Skeletal muscle cell (primary cell): ENCODE measurements at places on chromosomes 12 and 14.

DNA sequence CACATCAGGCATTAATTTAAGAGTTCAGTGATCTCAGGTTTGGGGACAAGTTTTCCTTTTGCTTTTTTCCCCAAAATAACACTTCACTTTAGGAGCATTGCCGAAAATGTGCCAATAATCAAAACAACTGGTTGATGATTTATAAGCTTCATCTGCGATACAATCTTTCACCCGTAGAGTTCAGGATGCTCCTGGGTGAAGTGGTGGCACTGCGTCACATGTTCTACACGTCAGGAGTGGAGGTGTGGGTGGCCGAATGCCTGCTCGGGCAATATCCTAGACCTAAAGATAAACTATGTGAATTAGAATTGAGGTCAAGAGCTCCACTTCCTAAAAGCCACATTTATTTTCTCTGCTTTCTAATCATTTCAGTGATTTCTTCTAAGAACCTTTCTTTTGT lies 70.9 kb upstream of the DICER1 start:
- no peak for DNase-seq

DNA sequence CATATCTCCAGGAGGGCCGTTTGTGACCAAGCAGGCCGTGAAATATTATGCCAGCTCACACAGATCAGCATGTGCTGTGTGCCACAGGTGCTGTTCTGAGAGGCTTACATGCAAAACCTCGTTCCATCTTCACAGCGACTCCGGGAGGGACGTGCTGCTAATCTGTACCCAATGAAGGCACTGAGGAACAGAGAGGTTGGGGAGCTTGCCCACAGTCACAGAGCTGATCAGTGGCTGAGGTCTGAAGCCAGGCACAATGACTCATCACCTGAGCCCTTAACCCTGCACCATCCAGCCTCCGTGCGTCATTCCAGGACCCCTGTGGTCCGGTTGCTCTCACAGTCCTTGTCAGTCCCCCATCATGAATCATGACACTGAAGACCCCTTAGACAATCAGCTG lies 66.7 kb downstream of the SLC6A12 start:
- no peak for DNase-seq

- DNase-seq, result no peak
These were observed 6.6 kb downstream of the PLEKHG6 start for GRCh38 chr12:6316921-6317692.

GRCh38 chr14:79627058-79627457 lies 584.2 kb downstream of the DIO2 start:
- no peak for DNase-seq

- no peak for DNase-seq
These were observed 175.8 kb downstream of the MSRB3 start for GRCh38 chr12:65454115-65454787.

DNA sequence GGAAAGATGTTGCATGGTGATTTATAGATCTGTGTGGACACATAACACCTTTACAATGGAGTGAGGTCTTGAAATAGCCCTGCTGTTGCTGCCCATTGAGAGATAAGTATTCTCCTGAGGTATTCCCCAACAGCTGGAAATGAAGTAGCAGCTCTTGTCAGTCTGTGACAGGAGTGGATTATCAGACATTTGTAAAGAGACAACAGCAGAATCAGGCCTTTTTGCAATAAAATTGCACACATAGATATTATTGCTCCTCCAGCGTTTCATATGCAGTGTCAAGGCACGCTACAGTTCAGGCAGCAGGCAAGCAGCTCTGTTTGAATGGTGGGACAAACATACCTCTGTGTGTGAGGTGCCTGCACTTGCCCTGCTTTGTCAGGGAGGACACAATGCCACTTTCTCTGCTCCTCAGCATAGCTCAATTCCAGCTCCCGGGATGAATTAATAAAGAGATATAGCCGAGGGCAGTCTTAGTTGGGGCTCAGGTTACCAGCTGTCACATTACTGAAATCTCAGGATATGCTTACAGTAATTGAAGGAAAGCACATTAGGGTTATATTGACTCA lies 49.4 kb downstream of the BICD1 start:
- DNase-seq, result no peak

GRCh38 chr14:73785834-73786635 lies 65.6 kb upstream of the PTGR2 start:
- DNase-seq, result peak; percentile 89

DNA sequence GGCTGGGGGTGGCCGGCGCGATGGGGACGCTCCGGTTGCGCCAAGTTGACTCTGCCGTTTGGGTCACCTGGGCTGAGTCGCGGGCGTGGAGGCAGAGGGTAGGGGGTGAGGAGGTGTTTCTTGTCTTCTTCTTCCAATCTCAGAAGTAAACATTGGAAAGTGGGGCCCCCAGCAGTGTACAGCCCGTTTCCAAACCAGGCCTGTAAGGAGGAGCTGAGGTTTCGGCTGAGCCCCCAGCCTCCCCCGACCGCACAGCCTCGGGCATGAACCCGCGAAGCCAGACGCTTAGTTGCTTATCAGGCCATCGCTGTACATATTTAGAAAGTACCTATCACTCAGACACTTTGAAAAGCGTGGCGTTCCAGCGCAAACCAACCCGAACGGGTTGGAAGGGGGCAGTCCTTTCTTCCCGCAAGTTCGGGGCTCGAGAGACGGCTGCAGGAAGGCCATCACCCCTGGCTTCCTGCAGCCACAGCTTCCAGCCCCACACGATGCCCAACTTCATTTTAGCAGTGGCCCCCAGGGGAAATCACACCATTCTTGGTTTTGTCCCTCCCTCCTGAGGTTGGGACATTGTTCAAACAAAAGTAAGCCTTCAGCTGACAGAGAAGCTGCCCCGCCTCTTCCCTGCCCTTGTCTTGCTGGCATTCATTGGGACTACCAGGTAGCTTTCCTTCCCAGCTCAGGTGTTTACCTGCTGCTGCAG lies 164.1 kb downstream of the ZFP36L1 start:
- no peak for DNase-seq

- no peak for DNase-seq
These were observed 70.4 kb downstream of the KITLG start for GRCh38 chr12:88509851-88510250.

- DNase-seq, result no peak
These were observed 193.9 kb upstream of the C14orf180 start for GRCh38 chr14:104385531-104386101.

GRCh38 chr12:26966842-26967241 lies 28.6 kb downstream of the FGFR1OP2 start:
- DNase-seq, result no peak

- DNase-seq, result no peak
These were observed at the start of gene SETD1B for GRCh38 chr12:121803861-121804416. SETD1B (plus strand) TSS chr12:121804009; CDS start chr12:121804738, 729 bp downstream.

DNA sequence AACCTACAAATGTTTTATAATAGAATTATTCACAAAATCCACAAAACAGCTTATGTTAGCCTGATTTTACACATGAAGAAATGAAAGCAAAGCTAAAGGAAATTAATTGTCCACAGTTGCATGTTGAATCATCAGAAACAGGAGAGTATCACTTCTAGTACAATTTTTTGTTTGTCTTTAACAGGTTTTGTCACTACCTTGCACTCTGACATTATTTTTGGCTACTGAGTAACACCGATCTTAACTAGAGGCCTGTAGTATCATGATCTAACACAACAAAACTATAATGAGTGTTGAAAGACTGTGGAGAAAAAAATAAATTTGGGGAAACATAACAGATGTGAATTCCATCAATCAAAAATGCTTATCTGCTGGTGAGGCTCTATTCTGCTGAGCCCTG lies 60.1 kb downstream of the TAOK3 start:
- DNase-seq, result no peak

GRCh38 chr12:99979471-99979870 lies 5.3 kb downstream of the ANKS1B start:
- DNase-seq, result no peak

DNA sequence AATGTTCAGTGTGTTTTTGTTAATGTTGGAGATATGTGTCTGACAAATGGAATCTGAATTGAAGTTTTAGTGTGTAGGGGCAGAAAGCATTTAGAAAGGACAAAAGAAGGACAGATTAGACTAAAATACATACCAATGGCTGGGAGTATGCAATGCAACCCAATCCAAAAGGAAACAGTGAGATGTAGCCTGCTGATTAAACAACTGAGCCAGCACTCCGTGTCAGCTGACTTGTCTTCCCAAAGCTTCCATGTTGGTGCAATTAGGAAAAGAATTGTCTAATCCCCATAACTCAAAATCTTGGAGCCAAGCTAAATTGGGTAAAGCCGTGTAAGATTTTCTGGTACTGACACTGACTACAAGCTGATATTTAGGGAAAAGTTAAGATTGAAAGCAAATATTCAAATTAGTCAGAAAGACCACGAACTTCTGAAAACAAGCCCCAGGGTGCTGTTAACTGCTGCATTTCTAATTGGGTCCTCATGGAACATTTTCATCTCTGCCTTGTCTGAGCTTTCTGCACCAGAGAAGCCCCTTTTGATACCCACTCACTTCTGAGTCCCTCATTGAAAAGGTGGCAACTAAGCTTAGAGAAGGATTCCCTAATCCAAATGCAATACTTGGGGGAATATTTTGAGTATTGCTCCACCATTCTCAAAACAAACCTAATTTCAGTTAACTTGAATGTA lies 109.1 kb downstream of the DAD1 start:
- DNase-seq, result no peak

DNA sequence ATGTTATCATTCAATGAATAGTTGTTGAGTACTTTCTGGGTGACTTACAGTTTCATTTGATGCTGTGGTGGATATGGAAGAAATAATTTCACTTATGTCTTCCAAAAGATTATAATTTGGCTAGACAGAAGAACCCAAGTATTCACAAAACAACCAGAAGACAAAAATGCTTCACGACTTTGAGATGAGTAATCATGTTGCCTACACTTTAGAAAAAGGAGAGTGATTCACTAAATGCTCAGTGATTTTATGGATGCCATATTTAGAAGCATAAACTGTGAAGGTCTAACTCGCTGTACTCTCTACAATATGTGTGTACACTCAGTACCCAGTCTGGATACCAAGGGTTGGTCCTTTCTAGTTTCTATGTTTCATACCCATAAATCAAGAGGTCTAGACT lies 101.3 kb upstream of the E2F7 start:
- no peak for DNase-seq

DNA sequence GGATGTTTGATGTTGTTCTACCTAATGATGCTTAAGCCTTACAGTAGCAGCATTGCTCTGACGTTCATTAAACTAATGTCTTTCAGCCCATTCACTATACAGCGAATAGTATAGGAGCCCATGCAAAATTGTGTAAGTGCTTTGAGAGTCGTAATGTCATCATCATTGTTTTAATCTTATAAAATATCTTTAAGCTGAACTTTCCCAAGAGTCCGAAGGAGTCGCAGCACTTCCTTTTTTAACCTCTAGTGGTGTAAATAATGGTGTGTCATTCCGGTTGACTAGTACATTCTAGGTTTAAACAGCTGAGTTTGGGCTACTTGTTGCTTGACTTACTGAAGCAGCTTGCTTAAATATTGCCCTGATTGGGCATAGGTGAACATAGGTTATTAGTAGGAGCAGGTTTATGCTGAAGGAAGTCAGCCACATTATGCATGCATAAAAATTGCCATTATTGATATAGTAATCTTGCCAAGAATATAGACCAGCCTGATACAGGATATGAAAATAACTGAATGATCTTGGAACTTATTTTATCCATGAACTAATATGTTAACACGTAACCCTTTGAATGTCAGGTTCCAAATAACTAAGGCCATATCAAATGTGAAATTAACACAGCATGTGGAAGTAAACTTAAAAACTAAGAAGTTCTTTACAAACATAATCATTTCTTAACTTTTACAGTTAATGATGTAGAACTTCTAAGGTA lies 2.6 kb downstream of the WNK1 start:
- no peak for DNase-seq

- no peak for DNase-seq
These were observed 70.8 kb downstream of the WNK1 start for GRCh38 chr12:823028-823698.

DNA sequence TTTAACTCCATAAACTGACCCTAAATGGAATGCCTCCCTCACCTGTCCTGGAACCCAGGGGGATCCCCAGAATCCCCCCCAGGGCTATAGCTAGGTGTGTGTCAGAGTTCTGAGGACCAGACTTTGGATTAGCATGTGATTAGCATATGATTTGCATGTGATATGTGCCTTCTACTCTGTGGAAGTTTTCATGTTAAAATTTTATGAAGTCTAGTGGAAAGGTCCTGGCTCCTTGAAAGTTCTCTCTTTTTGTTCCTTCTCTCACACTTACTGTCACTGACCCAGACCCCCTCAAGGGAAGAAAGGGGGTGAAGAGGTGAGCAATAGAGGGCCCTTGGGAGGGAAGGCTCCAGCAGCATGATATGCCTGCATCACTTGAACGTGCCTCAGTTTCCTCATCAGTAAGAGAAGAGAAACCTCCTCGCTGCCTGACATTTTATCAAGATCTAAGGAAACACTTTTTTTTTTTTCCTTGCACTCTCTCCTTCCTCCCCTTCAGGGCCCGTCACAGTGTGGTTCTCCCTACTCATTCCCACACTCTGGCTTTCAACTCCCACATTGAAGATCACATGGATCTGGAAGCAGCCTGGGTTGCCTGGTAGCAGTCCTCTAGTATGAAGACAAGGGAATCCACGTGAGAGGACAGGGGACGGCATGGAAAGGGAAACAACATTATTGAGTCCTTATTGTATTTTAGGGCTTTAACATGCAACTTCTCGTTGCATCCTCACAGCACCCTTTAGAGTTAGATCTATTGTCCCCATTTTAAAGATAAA lies 3.3 kb upstream of the C1QL4 start:
- DNase-seq, result no peak

DNA sequence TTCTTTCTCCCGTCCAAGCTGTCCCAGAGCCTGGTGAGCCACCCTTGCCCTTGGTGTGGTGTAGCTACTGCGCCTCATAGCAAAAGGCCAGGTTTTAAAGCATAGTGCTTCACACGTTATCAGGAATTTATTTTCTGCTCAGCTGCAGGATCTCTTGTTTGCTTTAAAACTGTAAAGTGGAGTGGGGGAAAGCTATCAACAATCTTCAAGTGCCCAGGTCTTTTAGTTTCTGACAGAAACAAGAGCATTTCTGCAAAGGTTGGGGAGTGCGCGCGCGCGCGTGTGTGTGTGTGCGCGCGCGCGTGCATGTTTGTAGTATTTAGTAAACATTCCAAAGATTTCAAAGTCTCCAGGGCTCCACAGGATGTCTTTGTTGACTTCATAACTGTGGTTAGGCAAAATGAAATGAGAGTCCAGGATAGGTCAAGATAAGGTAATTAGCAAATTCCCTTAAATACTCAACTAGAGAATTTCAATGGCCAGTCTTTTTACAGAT lies 45.5 kb downstream of the EML1 start:
- no peak for DNase-seq

DNA sequence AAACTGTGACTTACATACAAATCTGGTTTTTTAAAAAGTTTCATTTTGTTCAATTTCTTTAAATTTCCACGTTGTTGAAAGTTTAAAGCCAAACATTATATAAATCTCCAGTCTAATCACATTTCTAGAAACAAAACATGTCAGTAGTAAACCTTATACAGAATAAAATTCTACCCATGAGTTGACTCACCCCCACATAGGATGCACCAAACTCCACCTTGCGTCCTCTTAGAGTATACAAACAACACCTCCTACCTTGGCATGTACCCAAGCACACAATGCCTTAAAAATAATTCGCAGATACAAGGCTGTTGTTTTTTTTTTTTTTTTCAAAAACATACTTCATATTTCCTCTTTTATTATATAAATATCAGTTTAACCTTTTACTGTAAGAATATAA lies 3.3 kb downstream of the FBXL14 start:
- no peak for DNase-seq

- peak; percentile 2 for DNase-seq
These were observed 7.5 kb downstream of the KLRG1 start for GRCh38 chr12:8996682-8997405.
